ENCODE measurements at places on chromosomes 4 and X.

DNA sequence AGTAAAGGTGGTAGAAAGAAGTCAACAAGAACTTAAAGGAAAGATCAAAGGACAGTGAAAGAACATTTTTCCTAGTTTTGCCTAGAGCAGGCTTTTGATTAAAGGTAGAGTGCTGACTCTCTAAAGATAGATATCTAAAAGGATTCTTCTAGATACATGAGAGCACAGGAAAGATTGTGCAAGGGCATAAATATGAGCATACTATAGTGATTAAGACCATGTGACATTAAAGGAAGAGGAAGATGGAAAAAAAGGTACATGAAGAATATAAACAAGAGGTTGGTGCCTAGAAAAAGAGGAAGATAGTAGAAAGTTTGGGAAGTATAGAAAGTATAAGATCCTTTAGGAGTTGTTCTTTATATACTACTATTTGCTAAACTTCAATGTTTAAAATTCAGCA lies 26.1 kb upstream of the TET2 start:
- DNase-seq = no peak

- DNase-seq = no peak
Measured at GRCh38 chrX:115894087-115894486, 276.5 kb upstream of the AGTR2 start.

- DNase-seq = no peak
Measured at GRCh38 chr4:94378047-94378446, 35.4 kb upstream of the HPGDS start.

DNA sequence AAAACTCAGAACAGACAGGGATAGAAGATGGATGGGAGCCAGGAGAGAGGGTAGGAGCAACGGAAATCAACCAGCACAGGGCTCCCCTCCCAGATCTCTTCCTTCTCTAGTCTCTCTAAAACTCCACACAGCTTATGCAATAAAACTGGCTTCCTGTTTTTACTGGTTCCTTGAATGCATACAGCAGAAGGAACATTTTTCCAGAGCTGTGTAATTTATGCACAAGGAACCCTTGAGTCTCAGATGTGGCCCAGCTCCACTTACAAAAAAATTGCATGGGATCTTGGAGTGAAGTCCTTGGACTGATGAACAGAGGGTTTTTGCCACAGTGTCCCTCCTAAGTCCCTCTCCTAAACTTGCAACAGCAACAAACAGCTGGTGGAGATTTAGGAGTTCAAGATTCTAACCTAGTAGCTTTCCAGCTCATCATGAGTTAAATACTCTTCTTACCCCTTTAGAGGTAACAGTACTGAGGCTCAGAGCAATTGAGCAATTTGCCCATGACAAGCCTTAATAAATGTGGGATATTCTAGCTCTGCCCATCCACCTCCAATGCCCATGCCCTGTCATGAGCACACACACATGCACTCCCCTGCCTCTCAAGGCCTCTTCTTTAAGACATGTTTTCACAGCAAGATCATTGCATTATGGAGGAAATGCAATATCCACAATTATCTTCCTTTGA lies 18.4 kb upstream of the CC2D2A start:
- DNase-seq = no peak

GRCh38 chrX:43527801-43528200 lies 128.3 kb upstream of the MAOA start:
- DNase-seq = no peak

DNA sequence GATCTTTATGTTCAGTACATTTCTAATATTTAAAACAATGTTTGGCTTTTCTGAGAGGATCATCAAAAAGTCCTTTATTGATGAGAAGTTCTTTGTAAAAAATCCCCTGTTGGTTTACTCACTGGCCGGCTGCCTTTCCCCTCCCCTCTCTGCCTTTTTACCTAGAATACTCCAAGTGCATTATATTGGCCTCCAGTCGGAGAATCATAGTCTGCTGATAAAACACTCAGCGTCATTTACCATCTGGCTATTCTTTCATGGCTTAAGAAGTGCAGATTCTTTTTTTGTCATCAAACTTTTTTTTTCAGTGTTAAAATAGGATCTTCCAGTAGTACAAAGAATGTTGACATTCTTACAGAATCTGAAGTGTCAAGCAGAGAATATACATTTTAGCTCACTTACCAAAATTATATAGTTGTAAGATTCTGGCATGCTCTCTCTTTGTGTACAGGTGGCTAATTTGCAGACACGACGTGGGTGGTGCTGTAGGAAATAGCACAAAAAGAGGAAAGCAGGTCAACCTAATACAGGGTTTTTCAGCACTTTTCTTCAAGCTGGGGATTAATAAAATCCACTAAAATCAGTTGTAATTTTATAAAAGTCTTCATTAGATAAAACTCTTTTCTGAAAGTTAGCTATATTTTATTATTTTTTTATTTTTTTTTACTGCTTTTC lies 731.8 kb downstream of the KCTD8 start:
- DNase-seq = no peak

GRCh38 chrX:84501798-84502628 lies at the start of gene HDX:
HDX (minus strand) TSS chrX:84502453; CDS start chrX:84475397, 27,056 bp downstream.
- DNase-seq = peak; percentile 20

DNA sequence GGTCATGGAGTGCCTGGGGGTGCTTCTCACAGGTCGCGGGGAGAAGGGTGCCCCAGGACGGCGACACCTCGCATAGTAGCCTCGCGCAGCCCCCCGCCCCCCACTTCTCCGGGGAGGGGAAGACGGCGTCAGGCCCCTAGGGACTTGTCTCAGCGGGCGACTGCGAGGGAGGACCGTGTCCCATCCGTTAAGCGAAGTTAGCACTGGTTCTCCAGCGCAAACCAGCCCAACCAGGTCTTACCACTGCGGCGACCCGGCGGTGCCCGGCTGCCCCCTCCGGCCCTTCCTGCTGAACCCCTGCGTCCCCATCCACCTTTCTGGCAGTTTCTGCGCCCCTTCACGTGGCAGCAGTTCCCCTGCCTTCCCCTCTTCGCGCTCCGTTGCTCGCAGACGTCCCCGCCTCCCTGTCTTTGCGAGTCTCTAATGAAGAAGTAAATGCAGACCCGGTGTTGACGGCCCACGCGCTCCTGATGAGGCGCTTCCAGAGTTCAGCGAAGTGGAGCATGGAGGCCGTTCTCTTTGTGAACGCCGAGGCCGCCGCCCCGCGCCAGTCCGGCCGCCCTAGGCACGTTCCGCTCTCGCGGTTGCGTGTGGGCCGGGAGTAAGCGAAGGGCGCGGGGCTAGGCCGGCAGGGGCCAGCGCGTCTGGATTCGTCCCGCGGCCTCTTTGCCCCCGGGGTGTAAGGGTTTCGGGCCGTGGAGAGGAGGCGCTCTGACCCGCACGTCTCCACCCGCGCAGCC lies 3.0 kb downstream of the SLIT2 start:
- no peak for DNase-seq

GRCh38 chrX:125374169-125374568 lies 54.5 kb downstream of the TEX13C start:
- DNase-seq = no peak

DNA sequence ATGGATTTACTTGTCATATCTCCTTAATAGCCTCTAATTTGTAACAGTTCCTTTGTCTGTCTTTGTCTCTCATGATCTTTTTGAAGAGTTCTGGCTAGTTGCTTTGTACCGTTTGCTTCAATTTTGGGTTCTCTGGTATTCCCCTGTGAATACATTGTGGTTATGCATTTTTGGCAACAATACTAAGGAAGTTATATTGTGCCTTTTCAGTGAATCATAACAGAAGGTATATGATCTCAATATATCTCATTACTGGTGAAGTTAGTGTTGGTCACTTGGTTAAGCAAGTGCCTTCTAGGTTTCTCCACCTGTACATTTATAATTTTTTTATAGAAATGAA lies 48.6 kb downstream of the DCLK2 start:
- DNase-seq = no peak

DNA sequence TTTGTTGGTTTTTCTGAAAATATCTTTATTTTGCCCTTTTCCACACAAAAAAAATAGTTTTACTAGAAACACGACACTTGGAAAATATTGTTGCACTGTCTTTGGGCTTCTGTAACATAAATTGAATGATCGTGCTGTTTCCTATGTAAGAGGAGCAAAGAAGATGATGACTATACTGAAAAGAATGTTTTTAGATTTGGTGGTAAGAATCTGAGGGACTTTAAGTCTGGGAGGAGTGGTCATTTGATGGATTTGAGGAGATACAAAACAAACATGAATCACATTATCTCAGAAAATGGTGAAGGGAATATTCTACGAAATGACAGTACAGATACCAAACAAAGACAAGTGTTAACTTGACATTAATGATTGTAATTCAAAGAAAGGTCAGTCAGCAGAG lies 328.8 kb downstream of the ADAM29 start:
- DNase-seq = no peak

GRCh38 chrX:155143959-155144548 lies 72.2 kb upstream of the VBP1 start:
- no peak for DNase-seq

DNA sequence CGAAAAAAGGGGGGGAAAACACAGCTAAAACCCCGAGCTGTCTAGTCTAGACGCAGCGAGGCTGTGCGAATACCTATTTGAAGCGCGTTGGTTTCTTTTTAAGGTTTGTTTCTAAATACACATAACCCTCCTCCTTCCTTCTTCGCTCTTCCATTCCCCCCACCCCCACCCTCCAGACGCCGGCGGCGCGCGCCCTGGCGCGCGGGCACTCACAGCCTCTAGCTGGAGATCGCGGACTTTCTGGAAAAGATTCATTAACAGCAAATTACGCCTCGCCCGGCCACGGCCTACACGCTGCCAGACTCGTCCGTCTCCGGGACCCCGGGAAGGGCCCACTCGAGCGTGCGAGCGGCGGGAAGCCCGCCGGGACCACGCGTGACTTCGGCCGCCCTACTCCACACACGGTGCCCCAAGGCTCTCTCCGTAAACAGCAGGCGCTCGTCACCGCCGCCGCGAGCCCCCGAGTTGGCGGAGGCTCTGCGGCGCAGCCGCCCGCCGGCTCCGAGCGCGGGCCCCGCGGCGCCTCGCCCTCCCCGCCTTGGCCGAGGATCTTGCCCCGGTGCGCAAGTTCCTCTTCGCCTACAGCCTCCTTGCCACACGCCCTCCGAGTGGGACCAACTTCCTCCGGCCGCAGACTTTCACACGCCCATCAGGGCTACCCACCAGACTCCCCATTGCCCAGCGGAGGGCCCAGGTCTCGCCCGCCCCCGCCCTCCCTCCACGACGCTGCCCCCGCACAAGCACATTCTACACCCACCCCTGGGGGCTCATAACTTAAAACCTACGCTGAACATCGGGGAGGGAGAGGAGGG lies 2.0 kb downstream of the BCOR start:
- DNase-seq = no peak

GRCh38 chr4:71498002-71498401 lies 159.2 kb downstream of the SLC4A4 start:
- no peak for DNase-seq

DNA sequence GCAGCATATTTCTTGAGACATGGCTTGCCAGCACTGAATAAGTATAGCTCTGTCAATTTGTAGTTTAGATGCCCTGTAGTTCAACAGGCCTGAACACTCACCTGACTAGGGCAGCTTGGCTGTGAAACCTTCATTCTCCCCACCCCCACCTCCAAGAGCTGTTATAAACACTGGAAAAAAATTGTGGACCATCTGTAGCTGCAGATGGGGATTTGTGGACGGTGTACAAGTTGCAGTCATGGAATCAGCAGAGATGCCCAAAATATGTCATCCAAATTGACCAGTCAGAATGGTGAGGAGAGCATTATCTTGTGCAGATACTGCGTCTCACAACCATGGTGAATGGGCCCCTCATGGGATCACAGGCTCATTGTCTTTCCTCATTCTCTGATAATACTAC lies 76.2 kb upstream of the PAQR3 start:
- no peak for DNase-seq

DNA sequence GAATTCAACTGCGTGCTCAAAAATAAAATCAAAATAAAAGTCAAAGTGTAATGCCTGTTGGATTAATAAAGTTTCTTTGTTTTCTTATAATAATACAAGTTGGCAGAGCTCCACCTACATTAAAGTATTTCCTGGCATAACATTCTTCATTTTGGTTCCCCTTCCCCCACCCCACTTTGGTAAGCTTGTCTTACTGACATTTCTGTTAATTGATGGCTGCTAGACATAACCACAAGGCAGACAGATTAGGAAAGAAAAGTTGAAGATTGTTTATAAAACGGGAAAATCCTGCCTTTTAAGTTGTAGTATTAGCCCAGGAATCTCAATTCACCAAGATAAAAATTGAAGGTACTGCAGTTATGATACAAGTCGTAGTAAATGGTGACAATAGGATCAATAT lies 246.5 kb upstream of the RPS6KA3 start:
- no peak for DNase-seq

- no peak for DNase-seq
Measured at GRCh38 chrX:10728806-10729389, 108.5 kb upstream of the MID1 start.

DNA sequence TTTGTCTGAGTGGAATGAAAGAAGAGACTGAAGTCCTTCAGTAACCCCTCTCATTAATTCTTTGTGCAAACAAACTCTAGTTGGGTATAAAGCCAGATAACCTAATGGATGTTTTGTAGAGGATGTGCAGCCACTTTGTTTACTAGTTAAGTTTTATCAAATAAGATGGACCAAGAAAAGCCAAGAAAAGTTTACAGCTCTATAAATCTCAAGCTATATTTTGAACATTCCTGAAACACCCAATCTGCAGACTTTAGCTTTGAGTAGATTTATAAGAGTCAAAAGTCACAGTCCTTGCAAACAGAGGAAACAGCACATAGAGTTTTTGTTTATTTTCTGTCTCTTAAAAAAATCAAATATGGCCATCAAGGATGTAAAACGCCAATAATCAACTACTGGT lies 452.9 kb downstream of the SPRY1 start:
- DNase-seq = no peak

- no peak for DNase-seq
Measured at GRCh38 chrX:10922159-10922558, 189.0 kb upstream of the HCCS start.

DNA sequence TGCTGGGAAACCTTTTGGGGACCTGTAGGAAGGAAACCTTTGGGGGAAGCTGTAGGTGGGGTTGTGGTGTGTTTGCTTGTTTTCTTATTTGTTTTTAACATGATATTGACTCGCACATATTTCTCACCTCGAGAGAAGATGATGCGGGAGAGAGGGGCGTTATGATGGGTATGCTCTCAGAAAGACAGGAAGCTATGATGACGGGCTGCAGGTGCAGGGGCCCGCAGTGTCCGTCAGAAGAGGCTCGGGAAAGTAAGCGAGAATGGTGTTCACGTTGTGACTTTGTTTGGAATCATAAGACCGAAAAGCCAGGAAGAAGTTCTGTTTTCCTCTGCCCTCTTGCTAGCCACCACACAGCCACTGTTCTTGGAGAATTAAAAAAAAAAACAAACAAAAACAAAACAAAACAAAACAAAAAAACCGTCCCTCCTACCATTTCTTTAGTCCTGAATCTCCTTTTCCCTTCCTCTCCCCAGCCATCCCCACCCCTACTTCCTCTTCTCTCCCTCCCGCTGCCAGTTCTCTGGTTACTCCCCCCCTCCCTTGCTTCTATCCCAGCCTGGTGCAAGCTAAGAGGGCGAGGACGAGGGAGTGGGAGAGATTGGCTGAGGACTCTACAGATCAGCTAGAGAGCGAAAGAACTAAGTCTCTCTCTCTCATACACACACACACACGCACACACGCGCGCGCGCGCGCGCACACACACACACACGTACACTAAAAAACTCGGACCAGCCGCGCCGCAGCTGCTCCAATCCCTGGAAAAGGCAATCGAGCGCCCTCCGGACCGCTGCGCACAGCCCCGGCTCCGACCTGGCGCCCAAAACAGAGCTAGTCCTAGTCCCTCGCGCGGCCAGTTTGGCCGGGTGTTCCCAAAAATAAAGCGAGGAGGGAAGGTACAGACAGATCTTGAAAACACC lies at the start of gene BMP3:
Gene BMP3, plus strand, starts transcription at position 648 of the 920 bp plus-strand sequence. CDS start 577 bp downstream, outside the sequence.
- DNase-seq = no peak
